ENCODE measurements at places on chromosomes 16 and 17.

GRCh38 chr17:80619535-80620235 is 75.0 kb downstream of the RPTOR start:
- no peak for DNase-seq

- no peak for DNase-seq
Observed at GRCh38 chr17:35627417-35627816, 40.3 kb downstream of the AP2B1 start.

DNA sequence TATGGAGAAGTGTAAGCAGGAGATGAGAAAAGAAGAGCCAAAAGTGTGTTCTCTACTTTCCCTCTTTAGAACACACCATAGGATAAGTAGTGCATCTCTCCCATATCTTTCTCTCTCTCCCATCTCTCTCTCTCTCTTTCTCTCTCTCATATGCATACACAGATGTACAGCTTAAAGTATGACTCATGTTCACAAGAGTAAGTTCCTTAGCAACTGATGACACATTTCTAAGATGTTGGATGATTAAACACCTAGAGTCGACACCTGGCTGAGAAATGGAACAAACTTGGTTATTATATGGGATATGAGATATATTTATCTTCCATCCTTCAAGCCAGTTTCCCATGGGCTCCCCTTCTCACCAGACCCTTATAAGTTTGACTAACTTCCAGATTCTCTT is 113.5 kb downstream of the TMEM132E start:
- no peak for DNase-seq

DNA sequence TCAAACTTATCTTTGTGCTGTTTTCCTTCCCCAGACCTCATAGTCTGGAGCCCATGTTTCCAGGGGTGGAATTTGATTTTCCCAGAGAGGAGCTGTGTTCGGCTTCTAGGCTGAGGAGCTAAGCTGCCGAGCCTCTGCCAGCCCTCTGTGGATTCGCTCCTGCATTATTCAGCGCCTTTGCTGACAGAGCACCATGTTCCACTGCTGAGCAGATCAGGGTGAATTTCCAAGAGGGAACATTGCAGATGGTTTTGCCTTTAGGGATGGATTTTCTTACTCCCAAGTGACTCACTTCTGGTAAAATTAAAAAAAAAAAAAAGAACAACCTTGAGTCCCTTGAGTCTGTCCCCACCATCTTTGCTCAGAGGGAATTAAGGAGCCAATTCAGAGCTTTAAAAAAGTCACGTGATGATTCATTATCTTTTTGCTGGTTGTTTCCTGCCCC is 229.5 kb downstream of the PRKCA start:
- DNase-seq: no peak

DNA sequence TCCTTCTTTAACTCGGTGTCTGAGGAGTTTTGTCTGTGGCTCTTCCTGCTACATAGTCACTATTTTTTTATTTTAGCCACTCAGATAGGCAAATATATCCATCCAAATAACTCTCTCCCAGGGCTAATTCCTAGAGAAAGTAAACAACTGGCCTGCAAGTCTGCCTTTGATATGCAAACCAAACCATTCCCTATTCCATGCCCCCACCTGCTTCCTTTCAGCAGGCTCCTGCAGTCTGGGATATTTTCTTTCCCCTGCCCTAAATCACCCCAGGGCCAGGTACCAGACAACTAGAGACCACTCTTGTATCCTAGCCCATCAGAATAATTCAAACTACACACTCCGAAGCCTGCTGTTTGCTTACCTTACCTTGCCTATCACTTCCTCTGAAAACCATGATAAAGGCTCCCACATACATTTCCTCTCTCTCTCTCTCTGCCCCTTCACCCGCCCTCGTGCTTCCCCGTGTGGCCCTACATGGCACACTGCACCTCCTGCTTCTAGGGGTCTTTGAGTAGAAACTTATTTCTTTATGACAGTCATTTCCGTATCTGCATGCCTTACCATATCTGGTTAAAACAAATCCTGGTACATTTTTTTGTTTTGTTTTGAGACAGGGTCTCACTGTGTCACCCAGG is 8.3 kb downstream of the CD300H start:
- DNase-seq: no peak

GRCh38 chr17:76497979-76498875 is 3.0 kb downstream of the RHBDF2 start:
- DNase-seq: peak; percentile 90

- no peak for DNase-seq
Observed at GRCh38 chr17:31908386-31908785, 6.9 kb upstream of the UTP6 start.
